ENCODE measurements at places on chromosomes 5 and 9.

- peak; percentile 52 for DNase-seq
Measured at GRCh38 chr9:91659529-91660495, 236.2 kb upstream of the NFIL3 start.

- no peak for DNase-seq
Measured at GRCh38 chr9:94909965-94910730, 183.6 kb downstream of the AOPEP start.

- DNase-seq = no peak
Measured at GRCh38 chr9:136318111-136318775, 9.1 kb upstream of the GPSM1 start.

DNA sequence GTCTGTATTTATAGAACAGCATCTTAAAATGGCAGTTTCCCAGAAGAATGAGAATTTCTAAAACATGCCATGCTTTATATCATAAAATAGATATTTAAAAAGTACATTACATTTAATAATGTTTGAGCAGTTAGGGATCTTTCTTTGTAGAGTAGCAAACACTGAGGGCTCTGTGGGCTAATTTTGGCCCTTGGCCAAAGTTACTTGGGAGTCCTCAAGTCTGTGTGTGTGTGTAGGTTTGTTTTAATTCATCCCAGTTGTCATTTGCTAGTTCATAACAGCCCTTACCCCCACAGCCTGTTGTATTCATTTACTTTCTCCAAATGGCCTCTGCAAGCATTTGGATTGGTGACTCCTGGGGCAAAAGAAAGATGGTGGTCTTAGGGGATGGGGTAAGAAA is 576.4 kb upstream of the SGCD start:
- no peak for DNase-seq

DNA sequence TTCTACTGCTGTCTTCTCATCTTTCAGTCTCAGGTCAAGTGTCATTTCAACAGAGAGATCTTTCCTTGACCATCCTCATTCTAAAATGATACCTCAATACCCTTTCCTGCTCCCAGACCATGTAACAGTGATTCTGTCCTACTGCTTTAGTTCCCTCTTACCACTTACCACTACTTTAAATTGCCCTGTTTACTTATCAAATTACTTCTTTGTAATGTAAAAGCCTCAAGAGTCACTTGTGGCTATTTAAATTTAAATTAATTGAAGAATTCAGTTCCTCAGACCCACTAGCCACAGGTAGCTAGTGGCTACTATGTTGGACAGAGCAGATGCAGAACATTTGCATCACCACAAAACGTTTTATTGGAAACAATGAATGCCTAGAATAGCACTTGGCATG is 217.3 kb downstream of the ADAMTS6 start:
- DNase-seq = no peak

GRCh38 chr5:153899746-153900145 is 139.0 kb downstream of the FAM114A2 start:
- no peak for DNase-seq

DNA sequence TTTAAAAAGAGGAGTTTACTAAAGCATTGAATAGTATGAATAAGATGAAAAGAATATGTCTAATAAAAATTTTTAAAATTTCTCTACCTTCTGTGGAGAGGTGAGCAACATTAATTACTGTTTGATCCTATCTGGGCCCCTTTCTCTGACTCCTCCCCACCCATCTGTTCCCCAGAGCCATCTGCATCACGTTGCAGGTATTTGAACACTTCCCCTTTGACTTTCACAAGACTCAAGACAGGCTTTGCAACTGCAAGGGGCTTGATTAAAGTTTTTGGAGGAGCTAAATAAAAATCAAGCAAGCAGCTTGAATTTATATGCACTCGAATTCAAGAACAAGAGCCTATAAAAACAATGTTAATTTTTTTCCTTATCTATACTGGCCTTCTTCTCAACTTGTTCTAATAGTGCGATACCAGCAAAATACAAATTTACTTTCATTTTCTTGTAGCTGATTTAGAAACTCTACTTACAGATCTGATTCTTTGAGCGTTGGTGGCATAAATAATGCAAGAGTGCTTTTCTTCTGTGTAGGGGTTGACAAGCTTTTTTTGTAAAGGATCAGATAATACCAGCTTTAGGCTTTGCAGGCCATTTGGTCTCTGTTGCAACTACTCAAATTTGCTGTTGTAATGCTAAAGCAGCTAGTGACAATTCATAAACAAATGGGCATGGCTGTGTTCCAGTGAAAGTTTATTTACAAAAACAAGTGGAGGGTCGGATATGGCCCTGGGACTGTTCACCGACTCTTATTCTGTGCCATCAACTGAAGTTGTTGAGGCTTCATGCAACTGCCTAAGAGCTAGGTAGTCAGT is 21.2 kb downstream of the TXNDC8 start:
- DNase-seq = peak; percentile 55

- no peak for DNase-seq
Measured at GRCh38 chr9:123339666-123340510, 16.1 kb upstream of the CRB2 start.

GRCh38 chr9:108550106-108550505 is 305.7 kb downstream of the ACTL7B start:
- no peak for DNase-seq

- no peak for DNase-seq
Measured at GRCh38 chr5:308672-309271, 12.7 kb upstream of the AHRR start.

DNA sequence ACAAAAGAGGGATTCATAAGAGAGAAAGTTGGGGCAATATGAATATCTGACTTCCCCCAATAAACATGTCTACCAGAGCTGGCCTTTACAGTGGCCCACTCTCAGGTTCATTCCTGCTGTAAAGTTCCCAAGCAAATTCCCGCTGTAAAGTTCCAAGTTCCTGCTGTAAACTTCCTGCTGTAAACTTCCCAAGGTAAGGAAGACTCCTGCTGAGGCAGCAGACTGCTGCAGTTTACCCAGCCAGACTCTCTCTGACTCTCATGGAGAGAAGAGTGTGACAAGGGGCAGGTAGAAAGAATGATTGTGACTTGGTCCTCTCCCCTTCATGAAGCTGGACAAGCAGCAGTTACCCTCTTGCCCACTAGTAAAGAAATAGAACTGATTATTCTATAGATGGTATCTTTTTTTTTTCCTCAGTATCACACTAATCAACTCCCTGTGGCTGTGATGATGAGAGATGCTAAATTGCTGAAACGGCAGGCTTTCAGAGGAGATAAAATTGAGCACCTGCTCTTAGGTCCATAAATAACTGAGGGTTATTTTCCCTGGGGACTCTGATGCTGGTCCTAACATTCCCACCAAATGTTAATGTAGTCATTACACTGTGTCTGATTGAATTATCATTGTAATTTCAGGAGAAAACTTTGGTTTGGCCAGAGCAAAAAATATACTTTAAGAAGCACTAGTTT is 220.4 kb downstream of the PARP8 start:
- DNase-seq = no peak

DNA sequence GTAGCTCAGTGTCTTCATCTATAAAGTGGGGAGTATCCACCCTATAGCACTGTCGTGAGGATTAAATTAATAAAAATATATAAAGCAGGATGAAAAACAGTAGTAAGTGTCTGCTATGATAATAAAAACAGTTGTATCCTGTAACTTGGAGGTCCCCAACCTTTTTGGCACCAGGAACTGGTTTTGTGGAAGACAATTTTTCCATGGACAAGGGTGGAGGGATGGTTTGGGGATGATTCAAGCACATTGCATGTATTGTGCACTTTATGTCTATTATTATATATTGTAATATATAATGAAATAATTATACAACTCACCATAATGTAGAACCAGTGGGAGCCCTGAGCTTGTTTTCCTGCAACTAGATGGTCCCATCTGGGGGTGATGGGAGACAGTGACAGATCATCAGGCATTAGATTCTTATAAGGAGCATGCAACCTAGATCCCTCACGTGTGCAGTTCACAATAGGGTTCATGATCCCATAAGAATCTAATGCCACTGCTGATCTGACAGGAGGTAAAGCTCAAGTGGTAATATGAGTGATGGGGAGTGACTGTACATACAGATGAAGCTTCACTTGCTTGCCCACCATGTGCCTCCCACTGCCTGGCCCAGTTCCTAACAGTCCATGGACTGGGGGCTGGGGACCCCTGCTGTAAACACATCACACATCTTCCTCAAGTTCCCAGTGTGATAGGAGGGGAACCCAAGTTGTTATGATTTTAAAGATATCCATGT is 177.4 kb upstream of the DAPK1 start:
- no peak for DNase-seq

- no peak for DNase-seq
Measured at GRCh38 chr9:116450378-116451139, 236.5 kb upstream of the TRIM32 start.

GRCh38 chr9:76530458-76531110 is 71.6 kb downstream of the GCNT1 start:
- no peak for DNase-seq

- DNase-seq = no peak
Measured at GRCh38 chr5:160233215-160233614, 3.9 kb downstream of the FABP6 start.

- DNase-seq = no peak
Measured at GRCh38 chr5:178063277-178063676, 50.1 kb upstream of the N4BP3 start.

- DNase-seq = no peak
Measured at GRCh38 chr5:139141446-139142204, 56.5 kb downstream of the SIL1 start.

DNA sequence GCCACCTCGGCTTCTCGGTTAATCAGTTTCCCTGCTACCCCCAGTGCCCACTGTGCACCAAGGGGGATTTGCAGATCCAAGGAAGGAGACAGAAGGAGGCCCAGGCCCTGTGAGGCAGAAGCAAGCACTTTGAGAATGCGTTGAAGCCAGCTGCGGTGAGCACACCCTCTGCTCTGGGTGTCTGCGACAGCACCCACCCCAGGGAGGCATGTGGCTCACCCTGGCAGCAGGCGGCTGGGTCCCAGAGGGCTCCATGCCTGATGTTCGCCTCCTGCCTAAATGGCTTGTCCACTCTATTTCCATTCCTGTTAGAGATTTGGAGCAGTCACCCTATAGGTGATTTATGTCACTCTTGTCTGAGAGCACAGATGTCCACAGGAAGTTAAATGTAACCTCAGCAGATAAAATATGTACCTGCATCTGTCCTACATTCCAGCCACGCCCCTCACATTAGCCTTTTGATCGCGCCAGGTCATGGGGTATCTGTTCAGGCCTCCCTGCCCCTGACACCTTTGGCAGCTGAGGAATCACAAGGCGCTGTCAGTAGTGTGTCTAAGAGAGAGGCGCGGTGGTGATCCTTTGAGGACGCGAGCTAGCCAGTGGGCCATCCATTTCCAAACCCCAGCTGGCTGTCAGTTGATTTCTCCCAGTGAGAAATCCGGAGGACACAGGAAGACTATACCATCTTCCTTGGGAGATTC is 28.1 kb downstream of the PTGES2 start:
- peak; percentile 44 for DNase-seq

DNA sequence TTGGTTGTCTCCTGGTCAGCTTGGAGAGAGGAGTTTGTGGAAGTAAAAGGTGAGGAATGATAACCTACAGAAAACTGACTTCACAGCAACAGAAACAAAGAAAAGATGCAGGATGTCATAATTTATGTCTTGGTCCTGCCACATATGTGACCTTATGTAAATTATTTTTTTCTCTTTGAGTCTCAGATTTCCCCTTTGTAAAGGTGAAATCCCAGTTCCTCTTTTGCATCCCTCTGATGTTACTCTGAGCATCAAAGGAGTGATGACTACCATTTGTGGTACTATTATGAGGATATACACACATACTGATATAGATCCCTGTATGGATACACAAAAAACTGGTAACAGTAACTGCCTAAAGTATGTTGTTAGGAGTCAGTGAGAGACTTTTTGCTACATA is 1.4 kb upstream of the THG1L start:
- no peak for DNase-seq

DNA sequence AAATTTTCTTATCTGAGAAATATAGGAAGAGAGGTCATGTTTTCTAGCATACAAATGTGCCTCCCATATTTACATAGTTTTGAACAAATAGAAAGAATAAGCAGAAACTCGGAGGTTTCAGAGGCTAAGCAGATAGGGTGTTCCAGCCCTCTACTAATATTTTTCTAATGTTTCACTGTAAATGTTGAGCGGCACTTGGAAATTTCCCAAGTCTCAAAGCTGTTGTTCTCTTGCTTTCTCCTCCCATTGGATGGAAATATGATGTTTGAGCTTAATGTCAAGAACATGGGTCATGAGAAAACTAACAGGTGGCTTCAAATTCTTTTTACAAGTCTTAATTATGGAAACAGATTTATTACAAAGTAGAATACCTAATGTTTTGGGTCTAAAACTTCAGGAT is 5.1 kb downstream of the SPINK1 start:
- DNase-seq = no peak

DNA sequence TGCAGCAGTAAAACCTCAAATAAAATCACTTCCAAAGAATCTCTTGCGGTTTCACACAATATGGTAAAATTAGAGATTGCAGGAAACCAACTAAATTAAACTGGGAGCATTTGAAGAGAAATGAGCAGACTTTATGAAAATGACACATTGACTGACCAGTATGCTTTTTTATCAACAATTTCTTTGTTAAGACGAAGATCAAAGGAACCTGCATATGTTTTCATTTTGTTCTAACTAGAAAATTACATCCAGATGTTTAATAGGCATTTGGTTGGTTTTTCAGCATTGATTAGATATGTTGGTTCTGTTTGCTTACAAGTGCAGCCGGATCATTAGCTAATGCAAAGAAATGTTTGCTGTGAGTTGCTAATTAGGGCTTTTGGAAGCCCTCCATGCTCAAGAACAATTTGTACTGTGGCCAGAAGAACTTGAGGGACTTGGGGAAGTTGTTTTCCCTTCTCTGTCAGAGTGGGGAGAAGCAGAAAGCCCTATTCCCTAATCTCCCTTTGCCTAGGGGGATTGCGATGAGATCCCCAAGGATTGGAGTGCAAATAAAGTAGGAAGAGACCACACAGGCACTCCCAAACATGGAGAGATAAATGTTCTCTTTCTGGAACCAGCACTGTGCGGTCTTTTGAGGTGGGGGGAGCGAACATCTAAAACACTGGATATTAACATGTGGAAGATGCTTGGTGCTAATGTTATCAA is 4.5 kb upstream of the TLE1 start:
- DNase-seq = no peak

DNA sequence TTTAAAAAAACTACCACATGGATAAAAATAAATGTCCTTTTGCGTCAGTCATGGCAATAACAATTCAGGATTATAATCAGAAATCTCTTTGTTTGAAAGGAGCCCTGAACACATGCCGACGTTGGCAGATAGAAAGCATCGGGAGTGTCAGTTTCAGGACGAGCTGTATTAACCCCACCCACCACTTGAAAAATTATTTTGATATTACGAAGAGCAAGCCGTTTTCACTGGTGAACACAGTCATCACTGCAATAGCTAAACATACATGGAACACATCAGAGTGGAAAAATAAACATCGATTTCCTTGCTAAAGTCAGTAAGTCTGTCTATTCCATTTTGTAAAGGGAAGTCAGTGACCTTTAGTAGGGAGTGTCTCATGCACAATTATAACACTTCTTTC is 266.4 kb upstream of the FBXL7 start:
- DNase-seq = no peak

DNA sequence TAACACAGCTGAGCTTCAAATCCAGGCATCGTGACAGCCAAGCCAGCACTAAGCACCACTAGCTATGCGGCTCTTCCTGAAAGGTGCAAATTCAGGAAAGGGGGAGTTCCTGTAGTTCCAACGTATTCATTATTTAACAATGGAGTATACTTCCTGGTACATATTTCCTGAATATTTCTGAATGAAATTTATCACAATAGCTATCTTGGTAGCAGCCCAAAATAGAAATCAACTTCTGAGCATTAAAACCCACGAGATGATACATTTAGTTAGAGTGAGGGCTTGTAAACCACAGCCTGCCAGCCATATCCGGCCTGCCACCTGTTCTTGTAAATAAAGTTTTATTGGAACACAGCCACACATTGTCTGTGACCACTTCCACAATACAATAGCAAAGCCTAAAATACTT is 109.7 kb upstream of the RETREG1 start:
- DNase-seq = no peak
